CD8-positive, alpha-beta T cell (primary cell): ENCODE measurements at places on chromosomes 3 and 15.
A peak's percentile ranks its signal among the peaks of the same experiment; 100 is the strongest.

- no peak for DNase-seq
Measured at GRCh38 chr15:58203537-58203936, 65.4 kb downstream of the AQP9 start.

DNA sequence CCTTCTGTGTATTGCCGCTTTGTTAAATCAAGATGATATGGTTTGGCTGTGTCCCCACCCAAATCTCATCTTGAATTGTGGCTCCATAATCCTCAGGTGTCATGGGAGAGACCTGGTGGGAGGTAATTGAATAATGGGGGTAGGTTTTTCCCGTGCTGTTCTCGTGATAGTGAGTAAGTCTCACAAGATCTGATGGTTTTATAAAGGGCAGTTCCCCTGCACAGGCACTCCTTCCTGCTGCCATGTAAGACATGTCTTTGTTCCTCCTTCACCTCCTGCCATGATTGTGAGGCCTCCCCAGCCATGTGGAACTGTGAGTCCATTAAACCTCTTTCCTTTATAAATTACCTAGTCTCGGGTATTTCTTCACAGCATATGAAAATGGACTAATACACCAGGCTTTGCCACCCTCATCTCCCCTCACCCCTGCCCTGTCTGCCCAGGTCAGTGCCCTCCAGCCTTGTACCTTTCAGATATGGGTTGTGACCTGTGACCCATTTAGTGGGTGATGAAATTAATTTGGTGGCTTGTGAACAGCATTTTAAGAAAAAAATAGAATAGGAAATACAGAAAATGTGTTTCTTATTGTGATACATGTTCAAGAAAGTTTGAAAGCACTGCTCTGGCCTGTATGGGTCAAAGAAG lies 56.1 kb upstream of the MCF2L2 start:
- no peak for DNase-seq

DNA sequence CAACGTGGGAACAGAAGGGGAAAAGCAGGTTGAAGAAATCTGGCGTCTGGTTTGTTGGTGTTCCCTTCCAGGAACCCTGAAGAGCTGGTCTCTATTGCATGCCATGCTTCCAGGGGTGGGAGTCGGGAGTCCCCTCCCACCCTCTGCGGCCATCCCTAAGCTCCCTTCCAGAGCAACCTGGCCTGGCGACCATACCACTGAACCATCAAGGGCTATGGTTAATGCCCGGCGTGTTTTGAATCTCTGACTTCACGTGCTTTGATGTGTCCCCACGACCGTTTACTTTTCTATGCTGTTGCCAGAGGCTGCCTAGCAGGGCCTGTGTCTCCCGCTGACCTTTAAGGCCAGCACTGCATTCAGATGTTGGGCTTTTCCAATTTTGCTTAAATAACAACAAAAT lies 696 bp upstream of the SNRK start:
- DNase-seq: no peak

DNA sequence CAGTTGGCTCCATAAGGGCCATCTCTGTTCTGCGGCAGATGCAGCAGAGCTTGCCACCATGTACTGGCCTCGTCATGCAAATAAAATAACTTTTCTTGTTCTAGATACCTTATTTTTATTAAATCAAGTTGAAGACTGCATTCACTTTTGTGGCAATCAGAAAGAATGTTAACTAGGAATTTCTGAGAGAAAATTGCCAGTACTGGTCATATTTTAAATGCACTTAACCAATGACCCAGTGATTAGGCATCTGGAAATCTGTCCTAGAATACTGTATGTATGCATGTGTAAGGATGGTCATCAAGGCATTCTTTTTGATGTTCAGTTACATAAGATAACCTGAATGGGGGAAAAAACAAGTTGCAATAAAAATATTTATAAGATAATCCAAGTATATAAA lies 34.2 kb upstream of the CSPG5 start:
- DNase-seq: no peak

DNA sequence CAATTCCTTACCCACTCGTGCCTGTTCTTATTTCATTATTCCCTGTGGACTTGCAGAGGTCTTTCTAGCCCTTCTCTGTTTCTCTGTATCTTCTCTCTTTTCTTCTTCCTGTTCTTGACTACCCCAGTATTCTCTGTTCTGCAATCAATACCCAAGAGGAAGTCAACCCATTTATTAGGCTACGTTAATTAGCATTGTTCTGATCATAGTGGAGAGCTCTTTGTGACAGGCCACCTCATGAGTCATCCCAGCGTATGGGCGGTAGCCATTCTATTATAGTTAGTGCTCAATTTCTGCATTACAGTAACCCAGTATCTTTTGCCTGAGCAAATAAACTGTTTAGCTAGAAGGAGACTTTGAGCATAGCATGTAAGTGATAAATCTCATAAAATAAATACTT lies 259.5 kb upstream of the GRM7 start:
- DNase-seq: no peak

- no peak for DNase-seq
Measured at GRCh38 chr3:71202848-71203533, 380.5 kb downstream of the FOXP1 start.

DNA sequence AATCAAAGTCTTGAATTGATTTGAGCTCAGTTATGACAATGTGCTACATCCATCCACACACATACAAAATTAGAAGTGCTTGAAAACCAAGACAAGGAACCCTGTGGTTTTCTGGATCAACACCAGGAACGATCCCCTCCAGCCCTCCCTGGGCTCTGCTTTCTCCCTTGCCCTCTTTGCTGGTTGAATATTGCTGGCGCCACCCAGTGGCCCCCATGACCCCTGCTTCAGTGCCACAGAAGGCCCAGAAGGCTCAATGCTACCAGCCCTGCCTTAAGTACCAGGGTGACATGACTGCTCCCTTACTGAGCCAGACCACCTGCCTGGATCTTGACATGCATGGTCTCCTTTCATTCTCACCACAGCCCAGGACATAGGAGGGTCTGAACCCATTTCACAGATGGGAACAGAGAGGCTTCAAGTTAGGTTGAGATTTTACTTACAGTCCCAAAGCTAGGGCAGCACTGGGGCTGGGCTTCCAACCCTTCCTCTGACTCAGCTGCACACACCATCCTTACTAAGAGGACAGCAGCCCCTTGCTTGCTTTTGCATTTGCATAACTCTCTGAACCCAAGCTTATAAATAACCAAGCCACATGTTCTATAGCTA lies 15.0 kb downstream of the IL12A start:
- no peak for DNase-seq

- no peak for DNase-seq
Measured at GRCh38 chr15:48765022-48765421, 45.8 kb downstream of the CEP152 start.

- DNase-seq: no peak
Measured at GRCh38 chr3:196726788-196727675, 12.6 kb upstream of the PAK2 start.

DNA sequence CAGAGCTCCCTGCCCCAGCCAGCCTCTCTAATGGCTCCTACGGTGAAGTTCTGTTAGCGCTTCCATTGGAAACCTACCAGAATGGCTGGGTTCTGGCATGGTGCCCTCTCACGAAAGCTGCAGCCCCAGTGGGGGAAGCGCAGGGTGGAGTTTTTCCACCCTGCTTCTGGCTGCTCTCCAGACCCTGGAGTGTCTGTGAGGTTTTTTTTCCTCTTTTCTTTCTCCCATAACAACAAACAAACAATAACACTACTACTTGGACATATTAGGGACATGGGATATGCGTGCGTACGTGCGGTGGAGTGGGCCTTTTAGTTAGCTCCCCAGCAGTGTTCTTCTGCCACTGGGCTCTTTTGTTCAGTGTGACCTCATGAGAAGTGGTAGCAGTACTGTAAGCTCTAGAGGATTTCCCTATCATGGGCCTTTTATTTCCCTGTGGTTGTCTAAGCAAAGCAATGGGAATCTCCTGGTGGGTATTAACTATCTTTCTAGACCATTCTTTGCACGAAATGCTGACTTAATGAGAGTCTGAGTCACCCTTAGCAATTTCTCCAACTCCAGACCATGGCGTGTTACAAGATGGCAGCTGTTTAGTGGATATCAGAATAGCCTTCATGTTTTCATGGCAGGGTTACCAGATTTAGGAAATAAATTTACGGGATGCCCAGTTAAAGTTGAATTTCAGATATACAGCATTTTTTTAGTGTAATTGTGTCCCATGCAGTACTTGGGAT lies 161.9 kb downstream of the FNDC3B start:
- DNase-seq: no peak

GRCh38 chr3:150180334-150180733 lies 209.6 kb upstream of the PFN2 start:
- DNase-seq: no peak

DNA sequence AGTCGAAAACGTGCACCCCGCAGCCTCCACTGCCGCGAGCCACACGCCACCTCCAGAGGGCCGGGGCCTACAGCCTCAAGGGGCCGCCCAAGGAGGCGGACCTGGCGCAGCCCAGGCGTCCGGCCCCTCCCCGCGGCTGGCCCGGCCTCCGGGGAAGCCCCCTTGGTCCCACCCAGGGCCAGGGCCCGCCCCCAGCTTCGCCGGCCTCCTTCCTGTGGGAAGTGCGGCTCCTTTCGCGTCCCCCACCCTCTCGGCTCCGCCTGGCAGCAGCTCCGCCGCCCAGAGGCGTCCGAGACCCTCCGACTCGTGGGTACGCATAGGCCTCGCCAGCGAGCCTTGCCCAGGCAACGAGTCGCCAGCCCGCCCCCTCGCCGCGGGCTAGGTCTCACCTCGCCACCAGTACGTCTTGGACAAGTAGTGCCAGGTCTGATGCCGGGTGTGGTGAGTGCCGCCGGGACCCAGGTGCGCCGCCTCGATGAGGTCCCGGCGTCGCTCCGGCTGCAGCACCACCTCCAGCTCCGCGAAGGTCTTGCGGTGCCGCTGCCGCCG lies 642 bp downstream of the ZBTB11 start:
- peak; percentile 98 for DNase-seq

- no peak for DNase-seq
Measured at GRCh38 chr15:77510066-77511057, 89.7 kb downstream of the HMG20A start.

GRCh38 chr15:67741308-67741707 lies 84.0 kb upstream of the SKOR1 start:
- no peak for DNase-seq

GRCh38 chr3:177516158-177517011 lies 319.1 kb upstream of the TBL1XR1 start:
- no peak for DNase-seq

- no peak for DNase-seq
Measured at GRCh38 chr15:40322531-40323238, 807 bp upstream of the INAFM2 start.

GRCh38 chr3:81869382-81869781 lies 107.9 kb upstream of the GBE1 start:
- no peak for DNase-seq

DNA sequence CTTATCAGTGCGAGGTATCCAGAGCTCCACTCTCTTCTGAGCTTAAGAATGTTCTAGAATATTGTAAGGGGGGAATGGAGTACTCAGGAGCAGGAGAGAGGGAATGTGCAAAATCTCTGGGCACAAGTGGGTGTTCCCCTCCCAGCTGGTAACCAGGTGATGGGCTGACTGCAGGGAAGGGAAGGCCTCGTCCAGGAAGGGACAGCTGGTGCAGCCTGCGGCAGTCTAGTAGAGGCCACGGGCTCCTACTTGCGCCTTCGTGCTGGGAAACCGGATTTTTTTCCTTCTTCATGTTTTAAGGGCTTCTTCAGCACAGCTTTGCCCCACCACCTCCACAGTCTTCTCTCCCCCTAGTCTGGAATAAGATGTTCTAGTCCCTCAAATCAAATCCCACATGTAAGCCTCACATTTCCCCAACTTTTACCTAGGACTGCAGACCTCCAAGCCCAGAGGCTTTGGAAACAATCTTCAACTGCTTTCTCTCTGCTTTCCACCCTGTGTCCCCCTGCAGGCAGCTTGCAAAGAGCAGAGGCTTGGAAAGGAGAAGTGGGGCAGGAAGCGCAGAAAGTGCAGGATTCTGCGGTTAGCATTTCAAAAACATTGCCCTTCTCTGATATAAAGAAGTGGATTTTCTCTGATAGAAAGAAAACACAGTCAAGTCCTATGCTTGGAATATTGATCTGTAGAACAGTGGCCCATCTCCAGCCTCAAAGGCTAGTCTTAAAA lies 11.9 kb upstream of the CGNL1 start:
- no peak for DNase-seq

DNA sequence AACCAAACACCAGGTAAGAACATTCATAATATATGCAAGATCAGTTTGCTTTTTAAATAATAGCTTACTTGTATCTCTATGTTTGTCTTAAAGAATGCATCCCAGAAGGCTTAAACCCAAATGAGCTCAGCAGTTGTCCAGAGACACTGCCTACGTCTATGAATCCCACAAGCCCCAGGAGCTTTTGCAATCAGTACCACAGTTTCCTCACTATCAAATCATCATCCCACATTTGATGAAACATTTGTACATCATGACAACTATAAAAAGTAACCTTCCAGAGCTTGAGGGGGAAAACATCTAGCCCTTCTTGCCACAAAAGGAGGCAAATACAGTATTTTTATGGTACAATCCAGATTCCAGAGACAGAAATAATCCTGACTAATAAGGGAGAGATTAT lies 63.7 kb downstream of the ATP8B4 start:
- no peak for DNase-seq

- DNase-seq: no peak
Measured at GRCh38 chr3:170716172-170716805, 130.4 kb upstream of the SLC7A14 start.

DNA sequence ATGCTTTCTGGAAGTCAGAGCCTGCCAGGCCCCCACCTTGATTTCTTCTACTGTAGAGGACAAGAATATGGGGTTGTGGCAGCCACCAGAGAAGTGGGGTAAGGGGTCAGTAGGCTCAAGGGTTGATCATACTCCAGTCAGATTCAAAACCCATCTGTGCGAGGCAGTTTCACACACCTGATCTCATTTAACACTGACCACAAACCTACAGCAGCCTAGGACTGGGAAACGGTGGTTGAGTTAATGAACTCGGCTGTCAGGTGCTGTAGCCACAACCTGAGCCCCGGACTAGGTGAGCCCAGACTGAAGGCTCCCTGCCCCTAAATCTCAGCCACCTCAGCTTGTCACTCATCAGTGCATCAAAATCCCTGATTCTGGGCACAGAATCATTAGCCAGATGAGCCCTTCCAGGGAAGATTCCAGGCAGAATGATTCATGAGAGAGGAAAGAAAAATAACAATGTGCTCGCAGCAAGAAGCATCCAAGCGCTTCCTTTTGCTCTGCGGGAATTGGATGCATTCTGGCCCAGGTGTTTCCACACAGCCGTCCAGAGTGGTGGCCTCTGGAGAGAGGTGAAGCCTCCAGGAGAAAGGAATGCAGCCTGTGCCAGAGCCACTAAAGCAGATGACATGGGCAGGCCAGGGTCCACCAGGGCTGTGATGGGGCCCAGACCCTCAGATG lies 102.1 kb downstream of the SRGAP3 start:
- DNase-seq: no peak

DNA sequence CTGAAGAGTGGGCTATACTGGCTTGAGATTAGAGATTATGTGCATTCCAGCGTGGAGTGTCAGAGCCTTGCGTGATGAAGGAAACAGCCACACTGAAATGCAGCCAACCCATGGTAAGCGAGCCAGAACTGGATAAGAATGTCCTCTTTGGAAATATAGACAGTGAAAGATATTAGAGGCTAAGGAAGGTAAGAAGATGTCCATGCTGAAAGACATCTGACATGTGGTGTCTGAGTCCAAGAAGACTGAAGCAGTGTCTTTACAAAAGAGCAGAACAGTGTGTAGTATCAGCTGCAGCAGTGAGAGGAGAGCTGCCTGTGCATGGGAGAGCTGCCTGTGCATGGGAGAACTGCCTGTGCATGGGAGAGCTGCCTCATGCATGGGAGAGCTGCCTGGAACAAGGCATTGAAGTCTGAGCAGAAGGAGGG lies 672.2 kb downstream of the DIPK2A start:
- no peak for DNase-seq

- DNase-seq: peak; percentile 98
Measured at GRCh38 chr3:123201557-123202427, at the start of gene SEC22A. Gene SEC22A, plus strand, starts transcription at chr3:123201943. Its CDS starts 7,275 bp downstream, at chr3:123209218.

- no peak for DNase-seq
Measured at GRCh38 chr3:144754076-144754783, 782.6 kb downstream of the DIPK2A start.
